EH (cell line): ENCODE measurements at places on chromosomes 5 and 9.

- DNase-seq, result no peak
Observed at GRCh38 chr9:74803376-74804017, 84.2 kb downstream of the TRPM6 start.

GRCh38 chr5:55993013-55993412 is 1.8 kb downstream of the IL6ST start:
- peak; percentile 73 for DNase-seq

GRCh38 chr9:34171753-34172535 is 6.9 kb upstream of the UBAP1 start:
- DNase-seq, result no peak

- DNase-seq, result no peak
Observed at GRCh38 chr9:85053206-85053786, 383.8 kb downstream of the NTRK2 start.

GRCh38 chr5:3278643-3279042 is 317.0 kb upstream of the IRX1 start:
- DNase-seq, result no peak

- no peak for DNase-seq
Observed at GRCh38 chr5:147863454-147864158, 14.9 kb upstream of the SCGB3A2 start.

DNA sequence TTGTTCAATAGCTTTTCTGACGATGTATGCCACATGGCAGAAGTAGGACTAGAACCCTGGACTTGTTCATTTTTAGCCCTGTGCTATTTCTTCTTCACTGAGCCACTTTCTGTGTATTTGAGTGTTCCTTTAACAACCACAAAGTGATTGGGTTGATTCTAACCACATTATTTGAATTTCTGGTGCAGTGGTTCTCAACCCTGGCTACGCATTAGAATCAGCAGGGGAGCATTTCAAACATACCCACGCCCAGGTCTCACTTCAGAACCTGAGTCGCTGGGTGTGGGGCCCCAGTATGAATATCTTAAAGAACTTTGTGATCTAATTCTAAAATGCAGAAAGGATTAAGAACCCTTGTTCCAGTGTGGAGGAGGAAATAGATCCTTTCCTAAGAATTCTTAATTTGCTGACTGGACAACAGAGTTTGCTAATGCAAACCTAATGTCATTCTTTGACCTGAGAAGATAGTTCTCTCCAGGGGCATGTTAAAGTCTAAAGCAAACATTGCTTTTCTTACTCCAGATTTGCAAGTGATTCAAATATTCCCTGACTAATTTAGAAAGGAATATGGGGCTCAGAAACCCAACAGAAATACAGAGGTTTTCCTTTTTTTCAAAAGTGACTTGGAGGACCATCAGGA is 75.4 kb upstream of the GDNF start:
- DNase-seq, result no peak

- DNase-seq, result no peak
Observed at GRCh38 chr5:173197375-173197891, 37.6 kb downstream of the NKX2-5 start.

GRCh38 chr5:181223058-181223728 is at the start of gene TRIM41:
Gene TRIM41, plus strand, starts transcription at chr5:181223281. Its CDS starts 719 bp downstream, at chr5:181224000.
- DNase-seq, result peak; percentile 99

- DNase-seq, result no peak
Observed at GRCh38 chr5:68482199-68482598, 266.6 kb downstream of the PIK3R1 start.

GRCh38 chr9:99349870-99350269 is 127.8 kb downstream of the SEC61B start:
- no peak for DNase-seq

GRCh38 chr5:154046486-154046885 is 7.7 kb downstream of the MFAP3 start:
- DNase-seq, result no peak

DNA sequence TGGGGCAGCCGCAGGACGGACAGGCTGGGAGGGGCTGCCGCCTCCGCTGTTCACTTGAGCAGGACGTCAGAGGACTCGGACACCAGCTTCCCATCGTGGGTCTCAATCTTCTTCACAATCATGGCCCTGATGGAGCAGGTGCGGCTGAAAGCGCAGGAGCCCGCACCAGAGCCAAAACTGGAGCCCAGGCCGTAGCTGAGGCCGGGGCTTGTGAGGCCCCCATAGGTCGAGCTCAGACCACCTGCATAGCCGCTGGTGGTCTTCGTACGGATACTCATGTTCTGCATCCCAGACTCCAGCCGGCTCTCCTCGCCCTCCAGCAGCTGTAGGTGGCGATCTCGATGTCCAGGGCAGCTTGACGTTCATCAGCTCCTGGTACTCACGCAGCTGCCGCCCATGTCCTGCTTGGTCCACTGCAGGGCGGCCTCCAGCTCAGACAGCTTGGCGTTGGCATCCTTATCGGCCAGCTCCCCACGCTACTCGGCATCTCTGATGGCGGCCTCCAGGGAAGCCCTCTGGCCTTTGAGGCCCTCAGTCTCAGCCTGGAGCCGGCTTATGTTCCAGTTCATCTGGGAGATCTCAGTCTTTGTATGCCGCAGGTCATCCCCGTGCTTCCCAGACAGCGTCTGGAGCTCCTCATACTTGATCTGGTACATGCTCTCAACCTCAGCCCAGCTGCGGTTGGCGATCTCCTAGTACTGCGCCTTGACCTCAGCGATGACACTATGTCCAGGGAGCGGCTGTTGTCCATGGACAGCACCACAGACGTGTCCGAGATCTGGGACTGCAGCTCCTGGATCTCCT is 43.7 kb upstream of the DEPDC1B start:
- DNase-seq, result no peak

GRCh38 chr5:102834438-102834964 is 79.4 kb downstream of the PAM start:
- no peak for DNase-seq

DNA sequence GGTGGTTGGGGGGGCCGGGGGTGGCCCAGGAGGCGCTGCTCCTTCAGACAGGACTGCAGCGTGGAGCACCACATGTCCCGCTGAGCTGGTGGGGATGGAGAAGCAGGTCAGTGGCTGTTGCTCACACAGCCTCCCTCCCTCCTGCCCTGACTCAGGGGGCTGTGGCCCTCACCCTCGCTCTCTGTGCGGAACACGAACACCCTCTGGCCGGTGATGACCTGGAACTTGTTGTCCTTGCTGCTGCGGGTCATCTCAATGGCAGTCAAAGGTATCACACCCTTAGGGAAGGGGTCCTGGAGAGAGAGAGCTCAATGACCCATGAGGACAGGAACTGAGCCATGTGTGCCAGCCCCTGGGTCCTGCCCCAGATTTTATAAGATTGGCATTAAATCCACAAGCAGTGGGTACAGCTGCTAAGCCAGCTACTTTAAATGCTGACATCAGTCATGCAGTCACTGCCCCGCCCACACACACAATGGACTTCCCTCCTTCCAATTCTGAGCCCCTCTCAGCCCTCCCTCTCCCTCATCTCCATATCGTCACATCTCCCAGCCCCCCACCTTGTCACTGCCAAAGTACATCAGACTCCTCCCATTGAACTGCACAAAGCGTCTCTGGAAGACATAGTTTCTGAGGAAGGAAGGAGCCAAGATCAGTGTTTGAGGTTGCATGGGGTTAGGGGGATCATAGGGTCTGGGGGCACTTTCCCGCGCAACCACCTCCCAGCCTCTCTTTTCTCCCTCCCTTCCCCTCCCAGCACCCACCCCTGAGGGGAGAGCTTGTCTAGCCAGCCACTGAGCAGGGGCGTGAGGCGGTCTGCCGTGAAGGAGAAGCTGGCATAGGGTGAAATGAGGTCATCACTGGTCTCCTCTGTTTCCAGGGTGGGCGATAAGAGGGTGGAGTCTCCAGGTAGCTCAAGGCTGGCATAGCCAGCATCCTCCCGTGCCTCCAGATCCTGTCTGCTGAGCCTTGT is 8.9 kb downstream of the ARAP3 start:
- DNase-seq, result no peak

GRCh38 chr5:132775476-132775961 is 1.5 kb downstream of the SEPTIN8 start:
- DNase-seq, result peak; percentile 23

DNA sequence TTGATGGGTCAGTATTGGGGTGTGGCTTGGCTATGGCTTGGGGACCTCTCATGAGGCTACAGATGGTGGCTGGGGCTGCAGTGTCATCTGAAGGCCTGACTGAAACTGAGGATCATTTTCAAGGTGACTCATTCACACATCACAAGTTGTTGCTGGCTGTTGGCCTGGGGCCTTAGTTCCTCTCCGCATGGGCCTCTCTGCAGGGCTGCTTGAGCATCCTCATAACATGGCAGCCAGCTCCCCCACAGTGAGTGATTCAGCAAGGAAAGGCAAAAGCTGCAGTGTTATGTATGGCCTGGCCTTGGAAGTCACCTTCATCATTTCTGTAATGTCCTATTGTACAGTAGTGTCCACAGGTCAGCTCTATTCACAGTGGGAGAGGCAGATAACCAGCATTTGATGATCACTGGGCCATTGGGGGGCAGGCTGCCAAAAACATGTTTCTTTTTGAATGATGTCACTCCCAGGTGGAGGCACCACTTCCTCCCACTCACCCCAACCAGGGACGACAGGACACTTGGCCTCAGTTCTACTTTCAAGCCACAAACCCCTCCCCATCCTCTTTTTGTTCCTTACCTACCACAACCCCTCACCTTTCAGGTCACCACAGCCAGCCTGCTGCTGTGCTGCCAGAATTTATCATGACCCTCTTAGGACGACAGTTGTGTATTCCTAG is 14.4 kb downstream of the FGD3 start:
- no peak for DNase-seq

- peak; percentile 0 for DNase-seq
Observed at GRCh38 chr5:163401271-163401670, 36.1 kb upstream of the CCNG1 start.

DNA sequence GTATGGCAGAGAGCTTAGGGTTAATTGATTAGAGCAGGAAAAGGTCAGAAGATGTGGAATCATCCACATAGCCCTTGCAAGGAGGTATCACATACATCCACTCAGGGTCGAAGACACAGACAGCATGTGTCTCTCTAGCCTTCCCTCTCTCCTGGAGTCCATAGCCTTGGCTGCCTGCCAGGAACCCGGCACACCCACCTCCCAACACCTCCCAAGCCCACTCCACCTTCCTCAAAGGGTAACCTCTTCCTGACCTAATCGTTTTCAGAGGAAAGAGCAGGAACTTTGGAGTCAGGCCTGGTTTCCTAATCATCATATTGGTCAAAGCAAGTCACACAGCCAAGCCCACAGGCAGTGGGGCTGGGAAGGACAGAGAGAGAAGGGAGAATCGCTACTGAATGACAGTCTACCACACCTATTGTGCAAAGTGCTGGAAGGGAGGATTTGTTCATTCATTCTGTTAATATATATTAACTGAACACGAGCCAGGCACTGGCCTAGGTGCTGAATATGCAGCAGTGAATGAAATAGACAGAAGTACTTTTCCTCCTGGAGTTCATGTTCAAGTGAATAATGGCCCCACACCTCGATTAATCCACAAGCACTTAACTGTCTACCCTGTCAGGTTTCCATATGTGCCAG is 107.8 kb downstream of the KCNIP1 start:
- DNase-seq, result peak; percentile 13

DNA sequence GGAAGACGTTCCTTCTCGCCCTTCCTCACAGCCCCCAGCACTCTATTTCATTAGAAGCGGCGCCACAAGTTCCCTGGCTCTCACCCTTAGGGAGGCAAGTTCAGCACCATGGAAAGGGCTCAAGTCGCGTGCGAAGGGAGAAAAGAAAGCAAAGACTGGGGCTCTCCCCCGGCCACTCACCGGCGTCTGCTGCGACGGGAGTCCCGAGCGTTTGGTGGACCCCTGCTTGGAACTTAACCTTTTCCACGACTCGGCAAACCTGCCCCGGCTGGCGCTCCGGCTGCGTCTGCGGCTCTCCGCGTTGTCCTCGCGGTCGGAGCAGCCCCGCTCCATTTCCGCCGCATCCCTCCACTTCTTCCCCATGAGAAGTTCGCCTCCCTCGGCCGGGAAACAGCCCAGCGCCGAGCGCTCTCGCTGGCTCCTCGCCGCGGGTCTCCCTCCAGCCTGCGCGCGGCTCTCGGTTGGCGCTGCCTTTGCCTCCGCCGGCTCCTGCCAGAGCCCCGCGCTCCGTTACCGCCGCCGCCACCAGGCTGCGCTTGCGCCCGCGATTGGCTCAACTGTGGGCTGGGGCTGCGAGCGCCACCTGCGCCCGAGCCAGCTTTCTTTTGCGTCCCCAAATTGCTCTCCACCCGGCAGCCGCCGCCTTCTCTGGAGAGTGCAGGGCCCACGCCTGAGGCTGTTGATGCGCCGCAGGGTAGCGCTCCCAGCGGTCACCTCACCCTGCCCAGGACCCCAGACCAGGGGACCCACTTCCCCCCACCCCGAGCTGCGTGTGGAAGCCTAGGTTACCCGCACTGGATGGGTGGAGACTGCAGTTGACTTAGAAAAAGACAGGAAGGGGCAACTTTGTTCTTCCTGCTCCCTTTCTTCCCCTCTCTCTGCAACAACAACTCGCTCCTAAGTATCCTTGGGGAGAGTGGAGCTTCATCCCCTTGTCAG is 321.6 kb downstream of the CEMIP2 start:
- peak; percentile 71 for DNase-seq

DNA sequence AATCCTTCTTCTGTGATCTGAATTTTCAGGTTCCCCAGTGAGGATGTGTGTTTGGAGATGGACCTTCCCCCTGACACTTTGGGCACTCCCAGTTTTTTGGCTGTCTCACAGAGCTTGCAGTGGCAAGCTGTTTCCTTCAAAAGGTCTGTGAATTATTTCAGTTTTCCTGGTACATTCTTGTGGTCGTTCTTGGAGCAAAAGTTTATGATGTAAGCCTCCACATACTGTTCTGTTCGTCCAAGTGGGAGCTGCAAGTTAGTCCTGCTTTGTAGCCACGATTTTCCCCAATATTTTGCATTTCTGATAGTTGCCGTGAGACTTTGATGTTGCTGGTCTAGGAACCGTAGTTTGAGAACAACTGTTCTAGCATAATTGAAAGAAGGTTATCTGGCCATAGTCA is 88.3 kb downstream of the MTAP start:
- no peak for DNase-seq

DNA sequence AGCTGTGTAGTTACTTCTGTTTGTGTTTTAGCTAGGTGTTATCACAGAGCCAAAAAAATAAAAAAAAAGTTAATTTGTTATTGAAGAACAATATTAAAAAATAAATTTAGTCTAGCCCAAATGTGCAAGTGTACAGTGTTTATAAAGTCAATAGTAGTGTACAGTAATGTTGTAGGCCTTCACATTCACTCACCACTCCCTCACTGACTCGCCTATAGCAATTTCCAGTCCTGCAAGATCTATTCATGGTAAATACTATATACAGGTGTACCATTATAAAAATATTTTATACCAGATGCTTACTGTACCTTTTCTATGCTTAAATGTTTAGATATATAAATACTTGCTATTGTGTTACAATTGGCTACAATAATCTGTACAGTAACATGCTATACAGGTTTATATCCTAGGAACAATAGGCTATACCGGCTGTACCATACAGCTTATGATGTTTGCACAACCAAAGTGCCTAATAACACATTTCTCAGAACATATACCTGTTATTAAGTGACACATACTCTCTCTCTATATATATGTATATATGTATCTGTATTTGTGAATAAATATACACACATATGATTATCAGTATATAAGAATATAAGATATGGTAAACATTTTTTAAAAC is 341.4 kb upstream of the EDIL3 start:
- DNase-seq, result no peak
